Myocyte (in vitro differentiated cells): ENCODE measurements at places on chromosomes 4 and X. TPM values are rescaled to one million over a fixed set of nuclear protein-coding genes. Genes with fewer than 3 reads are reported as not detected.

The MAGEA2 gene
- total RNA-seq = not detected in 2 replicates

- no peak for DNase-seq
Measured at GRCh38 chr4:101500742-101501141, 153.4 kb upstream of the PPP3CA start.

DNA sequence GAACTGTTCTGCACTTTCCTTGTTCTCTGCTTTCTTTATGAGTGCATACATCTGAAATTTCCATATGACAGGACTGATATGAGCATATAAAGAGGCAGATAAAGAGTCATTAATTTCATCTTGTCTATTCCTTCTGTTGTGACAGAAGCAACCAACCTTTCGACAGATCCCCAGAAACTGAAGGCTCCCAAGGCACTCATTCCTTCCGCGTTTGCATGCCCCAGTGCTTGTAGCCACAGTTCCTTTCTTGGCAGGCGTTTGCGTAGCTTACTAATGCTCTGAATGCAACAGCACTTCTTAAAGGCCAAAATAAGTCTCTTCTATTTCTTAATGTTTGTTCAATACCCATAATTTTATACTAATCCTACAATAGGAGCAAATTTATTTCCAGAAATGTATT lies 94.0 kb upstream of the TBL1X start:
- DNase-seq = no peak

DNA sequence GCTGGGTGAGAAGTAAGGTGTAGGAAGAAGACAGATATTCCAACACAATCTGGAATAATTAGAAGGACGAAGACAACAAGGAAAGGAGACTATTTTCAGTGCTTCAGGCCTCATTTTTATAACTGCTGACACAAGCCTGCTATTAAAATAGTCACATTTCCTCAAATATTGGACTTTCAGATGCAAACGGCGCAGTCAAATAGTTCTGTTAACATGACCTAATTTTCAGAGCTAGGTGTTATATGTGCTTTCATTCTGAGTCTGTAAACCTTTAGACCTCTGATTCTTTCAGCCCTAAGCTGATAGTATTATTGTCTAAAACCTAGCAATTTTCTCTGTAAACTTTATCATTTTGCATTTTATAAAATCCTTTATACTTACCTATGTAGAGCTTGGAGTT lies 261.5 kb downstream of the IL1RAPL1 start:
- no peak for DNase-seq

DNA sequence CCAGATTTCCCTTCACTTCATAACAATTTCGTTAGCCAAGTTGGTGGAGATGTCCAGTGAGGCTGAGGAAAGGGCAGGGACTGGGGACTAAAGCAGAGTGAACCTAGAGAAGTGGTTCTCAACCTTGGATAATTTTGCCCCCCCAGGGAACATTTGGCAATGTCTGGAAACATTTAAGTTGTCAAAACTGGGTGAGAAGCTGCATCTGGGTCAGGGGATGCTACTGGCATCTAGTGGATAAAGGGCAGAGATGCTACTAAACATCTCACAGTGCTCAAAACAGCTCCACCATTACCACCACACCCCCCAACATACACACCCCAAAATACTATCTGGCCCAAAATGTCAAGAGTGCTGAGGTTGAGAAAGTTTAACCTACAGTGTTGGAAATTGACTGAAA lies 32.0 kb upstream of the FGF16 start:
- DNase-seq = peak; percentile 30

GRCh38 chr4:177802661-177803060 lies 360.4 kb upstream of the AGA start:
- DNase-seq = no peak

- DNase-seq = no peak
Measured at GRCh38 chrX:111511477-111511876, at the start of gene SERTM2. Gene SERTM2 (plus strand): TSS chrX:111511645. CDS start chrX:111518858, 7,213 bp downstream.
